ENCODE measurements at places on chromosomes 6 and 20. TPM values are rescaled to one million over a fixed set of nuclear protein-coding genes. Genes with fewer than 3 reads are reported as not detected.

GRCh38 chr6:35152067-35152707, 11.0 kb upstream of the TCP11 start:
- no peak for DNase-seq

The HUS1B gene
- 0.77 TPM for total RNA-seq

- no peak for DNase-seq
These were observed 3.8 kb downstream of the DDR1 start for GRCh38 chr6:30887901-30888815.

DNA sequence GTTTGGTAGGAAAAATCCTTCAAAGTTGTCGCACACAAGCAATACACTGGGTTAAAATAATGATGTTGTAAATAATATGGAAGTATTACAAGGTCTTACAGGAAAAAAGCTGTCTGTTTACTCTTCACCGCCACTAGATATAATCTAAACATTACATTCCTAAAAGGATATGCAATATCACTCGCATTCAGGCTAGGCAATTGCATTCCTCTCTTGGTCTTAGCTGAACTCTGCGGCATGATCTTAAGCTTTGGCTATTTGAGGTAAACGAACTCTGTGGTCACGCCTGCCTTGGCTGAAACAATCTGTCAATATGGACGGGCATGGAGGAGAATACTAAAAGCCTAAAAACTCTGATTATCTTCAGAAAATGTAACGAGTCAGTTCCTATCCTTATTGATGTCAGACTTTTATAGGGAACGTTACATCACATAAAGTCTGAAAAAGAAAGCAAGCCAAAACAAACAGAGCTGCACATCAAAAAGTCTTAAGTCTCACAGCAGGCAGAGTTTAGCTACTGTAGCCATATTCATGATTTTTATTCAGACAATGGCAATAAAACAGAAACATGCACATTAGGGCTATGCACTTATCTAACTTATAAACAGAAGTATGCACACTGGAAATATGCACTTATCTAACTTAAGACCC, 30.8 kb upstream of the FILIP1 start:
- no peak for DNase-seq

DNA sequence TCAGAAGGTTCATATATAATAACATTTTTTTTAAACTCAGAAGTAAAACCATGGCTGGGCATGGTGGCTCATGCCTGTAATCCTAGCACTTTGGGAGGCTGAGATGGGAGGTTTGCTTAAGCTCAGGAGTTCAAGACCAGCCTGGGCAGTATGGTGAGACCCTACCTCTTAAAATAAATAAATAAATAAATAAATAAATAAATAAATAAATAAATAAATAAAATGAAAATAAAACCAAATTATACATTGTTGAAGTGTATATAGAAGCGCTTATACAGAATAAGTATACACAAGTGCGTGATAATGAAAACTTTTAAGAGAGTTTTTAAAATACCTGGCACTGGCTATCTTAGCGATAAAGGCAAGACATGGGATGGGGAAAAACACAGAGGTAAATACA, 71.6 kb downstream of the OR2B2 start:
- no peak for DNase-seq

The PROCR gene
- 103 TPM for total RNA-seq

GRCh38 chr20:20837574-20838021, 125.2 kb upstream of the RALGAPA2 start:
- DNase-seq: no peak

- no peak for DNase-seq
These were observed 297.5 kb downstream of the SOX4 start for GRCh38 chr6:21891080-21891479.

The PMEPA1 gene
- total RNA-seq: 90.0 TPM

The TTBK1 gene
- 0.06 TPM for total RNA-seq

GRCh38 chr20:33859157-33859695, 48.1 kb downstream of the CHMP4B start:
- DNase-seq: no peak

DNA sequence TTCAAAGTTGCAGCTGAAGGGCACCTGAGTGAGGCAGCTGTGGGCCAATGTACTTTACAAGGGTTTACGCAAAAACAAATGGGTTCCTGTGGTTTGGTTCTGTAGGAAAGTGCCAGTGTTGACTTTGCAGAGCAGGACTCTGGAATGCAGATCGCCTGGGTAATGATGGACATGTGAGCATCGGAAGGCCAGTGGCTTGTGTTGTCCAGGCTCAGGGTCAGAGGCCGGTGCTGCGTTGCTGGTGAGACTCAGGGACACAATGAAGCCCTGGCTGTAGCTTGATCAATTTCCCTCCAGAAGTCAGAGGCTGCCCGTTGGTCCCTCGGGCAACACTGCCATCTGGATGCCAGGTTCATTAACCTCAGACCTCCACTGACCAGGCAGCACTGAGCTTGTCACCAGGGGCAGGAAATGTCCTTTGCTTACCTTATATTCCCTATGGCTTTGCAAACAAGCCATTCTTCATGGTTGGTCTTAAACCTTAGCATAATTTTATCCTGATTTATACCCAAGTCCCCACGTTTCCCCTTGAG, 753.4 kb downstream of the QKI start:
- DNase-seq: no peak

DNA sequence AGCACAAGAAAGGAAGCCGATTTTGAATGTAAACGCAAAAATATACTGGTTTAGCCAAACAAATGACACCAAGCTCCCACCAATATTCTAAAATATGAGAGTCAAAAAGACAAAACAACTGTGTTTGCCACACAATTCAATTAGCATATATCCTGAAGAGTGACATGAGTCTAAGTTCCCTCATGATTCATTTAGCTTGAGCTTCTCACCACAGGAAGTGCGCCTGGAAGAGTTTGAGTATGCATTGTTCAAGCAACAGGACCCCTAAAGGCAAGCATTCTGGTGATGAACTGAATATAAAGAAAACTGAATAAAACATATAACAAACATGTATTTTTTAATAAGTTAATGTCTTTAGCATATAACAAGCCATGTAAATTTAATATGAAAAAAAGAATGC, 115.2 kb upstream of the RUNX2 start:
- no peak for DNase-seq

The PI16 gene
- 22.5 TPM for total RNA-seq

DNA sequence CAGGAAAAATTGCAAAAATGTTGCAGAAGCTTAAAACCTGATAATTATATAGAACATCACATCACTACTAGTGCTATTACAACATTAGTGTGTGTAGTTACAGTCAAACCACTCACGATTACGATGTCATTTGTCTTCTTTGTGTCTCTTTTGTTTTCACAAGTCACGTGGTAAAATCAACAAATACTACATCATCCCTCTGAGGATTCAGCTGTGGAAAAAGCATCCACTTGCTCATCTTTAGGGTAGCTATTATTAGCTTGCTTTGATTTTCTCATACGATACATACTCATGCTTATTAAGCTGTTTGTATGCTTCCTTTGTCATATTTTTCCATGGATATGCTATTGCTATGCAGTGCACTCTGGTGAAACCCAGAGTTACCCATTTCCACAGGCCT, 22.2 kb upstream of the ATXN1 start:
- DNase-seq: no peak

- no peak for DNase-seq
These were observed 57.1 kb downstream of the CDH22 start for GRCh38 chr20:46251211-46251673.

DNA sequence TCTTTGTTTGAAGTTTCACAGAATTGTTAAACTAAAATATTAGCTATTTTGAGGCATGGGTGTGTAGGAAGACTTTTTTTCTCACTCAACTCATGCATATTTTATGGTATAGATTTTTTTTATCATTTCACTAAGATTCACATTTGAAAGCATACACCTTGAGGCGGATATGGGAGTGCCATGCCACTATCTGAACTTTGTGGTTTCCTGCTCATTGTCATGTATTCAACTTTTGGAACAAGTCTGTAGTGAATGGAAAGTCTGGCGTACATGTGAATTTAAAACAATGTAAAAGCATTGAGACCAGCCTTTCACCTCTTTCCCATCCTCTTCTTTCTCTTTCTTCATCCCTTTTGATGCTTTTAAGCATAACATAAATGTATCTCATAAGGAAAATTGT, 147.9 kb downstream of the TPBG start:
- DNase-seq: no peak

GRCh38 chr20:44649126-44649525, 2.4 kb downstream of the ADA start:
- no peak for DNase-seq

The ZNF165 gene
- 0.19 TPM for total RNA-seq

The TINAG gene
- total RNA-seq: not detected

The IL17F gene
- not detected for total RNA-seq

The MRPS18A gene
- total RNA-seq: 34.5 TPM

GRCh38 chr20:219290-220115, 7.6 kb upstream of the DEFB129 start:
- no peak for DNase-seq

DNA sequence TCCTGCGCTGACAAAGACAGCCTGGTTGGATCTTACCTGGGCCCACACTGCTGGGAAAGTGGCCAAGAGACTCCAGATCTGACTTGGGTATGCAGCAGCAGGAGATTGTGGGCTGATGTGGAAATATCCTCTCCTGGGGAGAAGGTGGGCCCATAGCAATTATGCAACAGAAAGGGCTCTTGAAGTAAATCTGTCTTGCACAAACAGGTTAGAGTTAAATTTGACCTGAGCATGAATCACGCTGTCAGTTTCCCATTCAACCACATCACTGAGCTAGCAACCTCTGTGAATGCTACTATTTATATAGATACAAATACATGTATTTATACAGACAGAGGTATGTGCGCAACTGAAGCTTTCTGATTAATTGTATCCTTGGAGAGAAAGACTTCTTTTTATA, 28.3 kb upstream of the PDYN start:
- DNase-seq: no peak

The NFATC2 gene
- 9.3 TPM for total RNA-seq

The COL19A1 gene
- not detected for total RNA-seq

DNA sequence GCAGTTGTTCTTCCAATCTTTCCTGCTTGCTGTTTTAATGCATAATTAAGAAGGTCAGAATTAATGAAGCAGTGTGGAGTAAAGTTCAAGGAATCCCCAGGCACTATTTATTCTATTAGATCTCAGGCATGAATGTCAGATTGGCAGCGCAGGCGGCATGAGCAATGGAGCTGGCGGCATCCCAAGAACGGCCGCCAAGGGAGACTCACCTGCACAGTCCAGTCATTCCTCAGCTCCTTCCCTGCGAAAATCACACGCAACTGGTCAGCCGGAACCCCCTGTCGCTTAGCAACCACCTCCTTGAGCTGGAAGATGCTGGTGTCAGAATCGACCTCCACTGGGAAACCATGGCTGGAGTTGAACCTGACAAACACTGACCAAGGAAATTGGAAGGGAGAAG, 284.5 kb downstream of the PRKN start:
- no peak for DNase-seq

- no peak for DNase-seq
These were observed 182.6 kb downstream of the NFATC2 start for GRCh38 chr20:51359947-51360346.

DNA sequence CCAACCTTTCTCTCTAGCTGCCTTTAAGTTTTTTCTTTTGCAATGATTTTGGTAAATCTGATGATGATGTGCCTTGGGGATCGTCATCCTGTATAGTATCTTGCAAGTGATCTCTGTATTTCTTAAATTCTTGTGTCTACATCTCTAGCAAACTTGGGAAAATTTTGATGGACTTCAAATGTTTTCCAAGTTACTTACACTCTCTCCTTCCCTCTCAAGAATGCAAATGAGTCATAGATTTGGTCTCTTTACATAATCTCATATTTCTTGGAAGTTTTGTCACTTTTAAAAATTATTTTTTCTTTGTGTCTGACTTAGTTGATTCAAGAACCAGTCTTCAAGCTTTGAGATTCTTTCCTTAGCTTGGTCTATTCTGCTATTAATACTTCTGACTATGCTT, 176.4 kb downstream of the TBC1D32 start:
- no peak for DNase-seq

GRCh38 chr20:38590676-38591473, 9.9 kb downstream of the ADIG start:
- no peak for DNase-seq

DNA sequence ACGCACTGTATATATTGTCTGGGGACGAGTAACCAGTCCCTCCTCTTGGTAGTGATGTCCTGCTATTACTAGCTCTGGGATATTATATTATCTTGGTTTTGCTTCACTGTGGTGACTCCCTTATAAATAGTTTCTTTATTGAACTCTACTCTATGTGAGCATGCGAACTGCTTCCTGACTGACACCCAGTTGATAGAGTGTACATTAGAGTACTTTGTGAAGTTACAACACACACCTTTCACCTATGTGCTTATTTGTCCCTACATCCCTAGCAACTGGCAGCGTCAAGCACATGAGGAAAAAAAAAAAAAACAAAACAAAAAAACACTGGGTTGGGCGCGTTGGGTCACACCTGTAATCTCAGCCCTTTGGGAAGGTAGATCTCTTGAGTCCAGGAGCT, 67.3 kb upstream of the TENT5A start:
- no peak for DNase-seq

GRCh38 chr6:156689656-156690055, 87.5 kb upstream of the ARID1B start:
- no peak for DNase-seq

The KHDC1 gene
- 0.35 TPM for total RNA-seq

- DNase-seq: no peak
These were observed 108.7 kb upstream of the TMEM170B start for GRCh38 chr6:11428895-11429294.

DNA sequence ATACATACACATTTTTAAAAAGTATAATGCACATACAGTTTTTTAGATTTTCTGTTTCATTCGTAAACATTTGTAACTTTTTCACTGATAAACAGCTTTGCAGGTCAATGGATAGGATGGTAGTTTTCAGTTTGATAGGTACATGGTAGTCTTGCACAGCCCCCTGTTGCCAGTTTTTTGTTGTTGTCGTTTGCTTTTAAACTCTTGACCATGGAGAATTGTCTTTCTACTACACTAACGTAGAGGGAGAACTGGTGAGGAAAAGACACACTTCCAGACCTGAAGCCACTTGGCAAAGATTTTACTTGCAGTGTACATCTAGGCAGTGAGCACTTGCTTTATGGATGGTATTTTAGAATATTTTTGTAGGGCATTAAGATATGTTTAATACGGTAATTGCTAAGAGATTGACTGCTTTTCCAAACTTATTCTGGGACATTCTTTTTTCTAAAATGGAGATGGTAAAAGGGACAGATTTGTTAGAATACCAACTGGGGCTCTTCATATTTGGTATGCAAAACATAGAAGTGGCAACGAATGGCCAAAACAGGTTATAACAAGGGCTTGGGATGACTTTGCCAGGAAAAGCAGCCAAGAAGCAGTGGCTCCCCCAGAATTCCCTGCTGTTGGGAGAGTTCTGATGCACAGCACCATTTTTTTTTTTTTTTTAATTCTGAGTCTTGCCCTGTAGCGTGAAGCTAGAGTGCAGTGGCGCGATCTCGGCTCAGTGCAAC, 1.5 kb downstream of the PYGB start:
- DNase-seq: no peak

The NR2E1 gene
- not detected for total RNA-seq

The BANF2 gene
- not detected for total RNA-seq
